GM12864 (cell line): ENCODE measurements at places on chromosomes 7 and 10.

- DNase-seq, result no peak
Measured at GRCh38 chr7:141220263-141220880, 146.5 kb downstream of the TMEM178B start.

DNA sequence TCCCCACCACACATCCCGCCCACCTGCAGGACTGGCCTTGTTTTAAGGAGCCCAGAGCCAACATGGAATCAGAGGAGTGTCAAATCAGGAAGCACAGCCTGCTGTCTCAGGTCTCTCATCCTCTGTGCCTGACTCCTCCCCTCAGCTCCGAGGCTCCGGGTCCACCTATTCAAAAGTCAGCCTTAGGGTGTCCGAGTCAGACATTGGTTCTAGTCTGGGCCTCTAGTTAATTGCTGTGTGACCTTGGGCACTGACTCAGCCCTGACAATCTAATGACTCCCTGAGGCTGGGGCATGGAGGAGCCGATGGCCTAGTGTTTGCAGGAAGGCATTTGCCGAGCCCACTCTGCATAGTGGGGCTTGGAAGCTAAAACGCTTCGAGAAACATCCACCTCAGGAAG is 223.1 kb upstream of the PPP2R2D start:
- no peak for DNase-seq

DNA sequence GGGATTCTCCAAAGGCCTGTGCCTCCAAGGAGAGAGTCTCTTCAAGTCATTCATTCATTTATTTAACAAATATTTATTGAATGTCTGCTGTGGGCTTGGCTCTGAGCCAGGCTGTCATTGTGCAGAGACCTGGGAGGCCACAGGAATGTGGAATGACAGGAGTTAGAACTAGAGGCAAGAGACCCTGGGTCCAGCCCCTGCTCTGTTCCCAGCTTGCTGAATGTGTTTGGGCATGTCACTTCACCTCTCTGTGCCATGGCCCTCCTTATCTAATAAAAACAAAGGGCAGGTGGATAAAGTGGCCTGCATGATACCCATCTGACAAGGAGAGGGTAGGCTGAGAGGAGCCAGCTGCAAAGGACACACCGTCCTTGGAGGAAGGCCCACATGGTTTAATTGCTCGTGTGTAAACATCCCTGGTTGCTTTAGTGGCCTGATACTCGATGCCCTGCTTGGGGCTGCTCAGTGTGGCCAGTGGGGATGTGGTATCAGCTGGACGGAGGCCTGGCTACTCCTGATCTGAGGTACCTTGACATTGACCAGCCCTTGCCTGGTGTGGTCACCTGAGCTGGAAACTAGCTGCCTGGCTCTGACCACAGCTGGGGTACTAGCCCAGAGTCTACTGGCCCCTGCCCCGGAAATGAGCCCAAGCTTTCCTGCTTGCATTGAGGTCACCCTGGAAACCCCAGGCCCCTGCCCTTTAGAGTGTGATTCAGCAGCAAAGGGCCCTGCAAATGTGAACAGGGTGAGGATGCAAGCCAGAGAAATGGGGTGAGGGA is 116.2 kb downstream of the CDH23 start:
- DNase-seq, result no peak

DNA sequence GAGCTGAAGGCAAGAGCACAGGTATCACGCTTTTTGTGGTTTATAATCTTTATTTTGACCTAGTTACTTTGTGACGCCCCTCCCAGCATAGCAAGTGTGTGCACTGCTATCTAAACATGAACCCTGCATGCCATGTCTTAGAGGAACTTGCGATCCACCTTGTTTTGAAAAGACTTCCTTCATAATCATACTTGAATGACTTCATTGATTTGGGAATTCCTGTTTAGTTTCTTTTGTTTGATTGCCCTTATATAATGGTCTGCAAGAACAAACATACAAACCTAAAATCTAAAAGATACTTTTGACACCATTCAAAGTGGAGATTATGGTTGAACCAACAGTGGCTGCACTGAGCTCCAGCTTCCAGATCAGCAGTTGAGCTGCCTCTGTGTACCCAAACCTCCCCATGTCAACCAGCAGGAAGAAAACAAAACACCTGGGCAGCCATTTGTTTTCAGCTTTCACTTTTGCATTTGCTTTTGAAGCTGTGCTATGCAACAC is 132.6 kb downstream of the CELF2 start:
- DNase-seq, result no peak

DNA sequence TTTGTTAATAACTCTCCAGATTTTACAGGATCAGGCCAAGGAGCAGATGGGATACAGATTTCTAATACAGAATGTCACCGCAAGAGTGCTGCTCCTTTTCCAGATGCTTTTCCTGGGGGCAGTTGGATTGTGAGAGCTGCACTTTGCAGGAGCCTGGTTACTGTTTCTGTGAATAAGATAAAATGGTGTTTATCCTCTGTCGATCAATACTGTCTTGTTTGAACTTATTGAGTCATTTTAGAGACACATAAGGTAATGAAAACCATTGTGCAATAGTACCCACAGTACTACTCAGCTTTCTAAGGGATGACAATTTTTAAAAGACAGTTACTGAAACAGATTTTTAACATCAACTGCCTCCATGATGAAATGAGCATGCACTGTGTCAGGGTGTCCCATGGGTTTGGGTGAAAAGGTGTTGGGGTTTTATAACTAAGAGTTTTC is 2.9 kb downstream of the A1CF start:
- DNase-seq, result no peak

DNA sequence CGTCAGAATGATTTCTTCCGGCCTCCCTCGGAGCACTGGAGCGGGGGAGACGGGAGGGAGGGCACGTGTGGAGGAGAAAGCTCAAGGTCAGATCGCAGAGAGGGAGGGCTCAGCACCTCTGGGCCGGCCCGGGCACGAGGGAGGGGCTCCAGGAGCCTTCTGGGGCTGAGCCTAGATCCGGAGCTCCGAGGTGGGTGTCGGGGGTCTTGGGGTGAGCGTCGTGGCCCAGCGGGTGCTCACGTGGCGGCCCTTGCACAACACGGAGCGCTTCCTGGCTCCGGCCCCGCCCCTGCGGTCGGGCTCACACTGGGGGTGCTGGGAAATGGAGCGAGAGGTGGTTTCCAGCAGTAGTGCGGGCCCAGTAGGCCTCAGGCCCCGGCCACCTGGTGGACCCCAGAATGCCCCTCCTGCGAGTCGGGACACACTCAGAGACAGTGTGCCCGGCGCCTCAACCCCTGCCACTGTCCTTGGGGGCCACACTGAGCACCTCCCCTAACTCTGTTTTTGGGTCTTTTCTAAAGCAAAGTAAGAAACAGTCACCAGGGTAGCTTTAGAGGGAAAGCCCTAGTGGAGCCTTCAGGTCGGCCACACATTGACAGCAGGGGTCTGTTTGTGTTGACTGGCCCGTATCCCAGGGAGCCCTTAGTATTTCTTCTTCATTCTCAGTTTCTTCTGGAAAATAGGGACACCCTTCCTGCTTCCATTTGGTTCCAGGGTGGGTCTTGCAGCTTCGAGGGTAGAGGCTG is 798 bp downstream of the PPIF start:
- no peak for DNase-seq

GRCh38 chr7:129168231-129169021 is 20.0 kb upstream of the SMO start:
- DNase-seq, result no peak

GRCh38 chr7:117950601-117951260 is 77.5 kb upstream of the CTTNBP2 start:
- DNase-seq, result no peak

- DNase-seq, result no peak
Measured at GRCh38 chr7:16657656-16658279, 11.8 kb downstream of the BZW2 start.

DNA sequence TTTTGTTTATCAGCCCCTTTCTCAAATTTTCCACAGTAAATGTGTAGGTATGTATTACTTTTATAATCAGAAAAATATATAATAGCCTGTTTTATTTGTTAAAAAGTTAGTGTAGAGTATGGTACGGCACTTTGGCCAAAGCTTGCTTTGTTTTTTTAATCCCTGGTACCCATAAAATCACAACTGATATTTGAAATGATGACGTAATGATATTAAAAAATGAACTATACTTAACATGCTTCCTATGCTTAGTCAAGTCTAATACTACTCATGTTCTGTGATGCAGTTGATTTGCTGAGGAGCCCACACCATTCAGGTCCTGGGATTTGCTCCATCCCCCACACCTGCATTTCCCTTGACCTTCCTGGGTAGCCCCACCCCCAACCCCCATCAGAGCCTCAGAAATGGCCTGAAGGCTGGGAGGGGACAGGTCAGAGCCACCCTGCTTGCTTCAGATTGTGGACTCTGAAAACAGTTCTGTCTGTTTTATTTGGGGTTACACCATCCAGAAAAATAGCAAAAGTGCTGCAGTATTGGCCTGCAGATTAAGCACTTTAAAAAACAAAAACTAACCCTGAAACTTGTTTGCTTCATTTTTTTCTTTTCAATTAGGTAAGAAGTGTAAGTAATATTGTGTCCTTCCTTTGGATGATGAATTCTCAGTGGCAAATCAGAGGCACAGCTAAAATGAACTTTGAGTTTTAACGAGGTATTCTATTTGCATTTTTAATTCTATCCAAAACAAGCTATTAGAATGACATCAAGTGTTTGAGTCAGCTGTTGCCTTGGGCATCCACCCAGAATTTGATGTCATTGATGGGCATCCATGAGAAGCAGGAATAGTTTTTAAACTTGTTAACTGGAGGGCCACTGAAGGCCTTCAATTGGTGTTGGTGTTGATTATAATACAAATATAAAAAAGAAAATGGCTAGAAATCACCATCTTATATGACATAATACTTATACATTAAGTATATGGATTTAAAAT is 23.3 kb downstream of the PLCE1 start:
- DNase-seq, result no peak

DNA sequence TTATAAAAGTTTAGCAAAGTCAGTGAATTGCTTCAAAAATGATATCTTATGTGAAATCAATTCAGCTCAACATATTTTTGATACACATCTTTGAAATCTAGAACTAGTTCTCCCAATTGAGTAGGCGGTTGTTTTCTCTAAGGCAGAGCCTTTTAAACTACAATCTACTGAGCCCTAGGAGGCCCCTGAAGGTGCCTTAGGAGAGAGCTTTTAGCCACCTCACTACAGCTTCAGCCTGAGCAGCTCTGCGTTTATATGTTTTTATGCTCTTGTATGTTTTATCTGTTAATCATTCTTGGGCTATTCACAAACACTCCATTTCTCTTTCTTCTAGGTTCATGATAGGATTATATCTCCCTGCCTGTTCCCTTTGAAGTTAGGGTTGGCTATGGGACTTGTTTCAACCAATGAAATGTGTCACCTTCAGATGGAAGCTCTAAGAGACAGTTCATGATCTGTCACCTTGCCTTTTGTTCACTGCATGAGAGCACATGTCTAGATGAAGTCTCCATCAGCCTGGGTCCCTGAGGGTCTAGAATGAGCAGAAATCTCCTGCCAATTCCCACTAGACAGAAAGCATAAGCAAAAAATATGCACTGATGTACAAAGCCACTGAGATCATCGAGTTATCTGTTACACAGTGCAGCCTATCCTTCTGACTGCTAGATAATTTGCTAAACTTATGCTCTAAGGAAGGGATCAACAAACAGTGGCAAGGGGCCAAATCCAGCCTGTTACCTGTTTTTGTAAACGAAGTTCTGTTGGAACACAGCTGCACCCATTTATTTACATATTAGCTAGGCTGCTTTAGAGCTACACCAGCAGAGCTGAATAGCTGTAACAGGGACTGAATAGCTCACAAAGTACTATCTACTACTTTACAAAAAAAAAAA is 128.5 kb upstream of the CDK1 start:
- no peak for DNase-seq

- DNase-seq, result no peak
Measured at GRCh38 chr7:125218076-125218475, 288.5 kb upstream of the POT1 start.

DNA sequence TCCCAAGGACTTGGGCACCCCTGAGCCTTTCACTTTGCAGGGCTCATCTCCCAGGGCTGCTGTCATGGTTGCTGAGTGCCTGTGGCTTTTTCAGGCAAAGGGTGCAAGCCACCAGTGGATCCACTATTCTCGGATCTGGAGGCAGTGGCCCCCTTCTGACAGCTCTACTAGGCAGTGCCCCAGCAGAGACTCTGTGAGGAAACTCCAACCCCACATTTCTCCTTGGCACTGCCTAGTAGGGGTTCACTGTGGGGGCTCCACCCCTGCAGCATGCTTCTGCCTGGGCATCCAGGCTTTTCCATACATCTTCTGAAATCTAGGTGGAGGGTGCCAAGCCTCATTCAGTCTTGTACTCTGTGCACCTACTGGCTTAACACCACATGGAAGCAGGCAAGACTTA is 675.0 kb upstream of the MBL2 start:
- DNase-seq, result no peak

DNA sequence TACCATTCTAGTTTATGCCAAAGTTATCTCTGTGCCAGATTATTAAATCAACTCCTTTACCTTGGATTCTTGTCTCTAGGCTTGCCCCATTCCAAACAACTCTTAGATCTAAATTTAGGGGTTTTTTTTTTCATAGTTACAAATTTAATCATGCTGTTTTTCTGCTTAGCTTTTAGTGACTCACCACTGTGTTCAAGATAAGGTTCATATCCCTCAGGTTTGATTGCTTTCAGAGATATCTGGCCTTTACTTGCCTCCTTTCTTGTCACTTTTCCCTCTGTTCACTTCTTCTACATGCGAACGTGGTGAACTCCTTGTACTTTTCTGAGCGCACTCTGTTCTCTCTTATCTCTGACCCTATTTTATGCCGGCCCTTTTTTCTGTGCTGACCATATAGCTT is 78.2 kb downstream of the VPS50 start:
- DNase-seq, result no peak

DNA sequence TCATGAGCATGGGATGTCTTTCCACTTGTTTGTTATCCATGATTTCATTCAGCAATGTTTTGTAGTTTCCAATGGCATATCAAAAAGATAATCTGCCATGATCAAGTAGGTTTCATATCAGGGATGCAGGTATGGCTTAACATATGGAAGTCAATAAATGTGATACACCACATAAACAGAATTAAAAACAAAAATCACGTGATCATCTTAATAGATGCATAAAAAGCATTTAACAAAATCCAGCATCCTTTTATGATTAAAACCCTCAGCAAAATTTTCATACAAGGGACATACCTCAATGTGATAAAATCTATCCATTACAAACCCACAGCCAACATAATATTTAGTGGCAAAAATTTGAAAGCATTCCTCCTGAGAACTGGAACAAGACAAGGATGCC is 90.3 kb downstream of the ZNF37A start:
- DNase-seq, result no peak

- no peak for DNase-seq
Measured at GRCh38 chr7:86643561-86644281, at the start of gene GRM3. Gene GRM3, plus strand, starts transcription at chr7:86643909. Its CDS starts 121,237 bp downstream, at chr7:86765146.

GRCh38 chr10:7546385-7546967 is 120.3 kb downstream of the ITIH5 start:
- DNase-seq, result no peak

- no peak for DNase-seq
Measured at GRCh38 chr10:49312246-49312869, 13.4 kb downstream of the C10orf71 start.

DNA sequence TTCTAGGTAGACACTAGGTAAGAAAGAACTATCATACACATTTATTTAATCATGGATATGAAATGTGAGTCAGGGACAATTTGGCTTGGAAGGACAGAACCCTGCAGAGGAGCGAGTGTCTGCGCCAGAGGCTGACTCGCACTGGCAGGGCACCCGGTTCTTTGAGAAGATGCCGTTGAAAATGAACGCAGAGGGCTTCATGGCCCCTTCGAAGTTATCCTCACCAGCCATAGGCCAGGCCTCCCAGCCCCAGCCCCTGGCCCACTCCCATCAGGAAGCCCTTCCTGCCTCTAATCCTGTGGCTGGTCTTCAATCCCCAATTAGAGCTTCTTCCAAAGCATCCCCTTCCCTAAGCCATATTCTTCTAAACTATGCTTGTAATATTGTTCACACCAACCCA is 239.8 kb downstream of the TCERG1L start:
- DNase-seq, result no peak
